ENCODE measurements at places on chromosomes 1 and 21.

DNA sequence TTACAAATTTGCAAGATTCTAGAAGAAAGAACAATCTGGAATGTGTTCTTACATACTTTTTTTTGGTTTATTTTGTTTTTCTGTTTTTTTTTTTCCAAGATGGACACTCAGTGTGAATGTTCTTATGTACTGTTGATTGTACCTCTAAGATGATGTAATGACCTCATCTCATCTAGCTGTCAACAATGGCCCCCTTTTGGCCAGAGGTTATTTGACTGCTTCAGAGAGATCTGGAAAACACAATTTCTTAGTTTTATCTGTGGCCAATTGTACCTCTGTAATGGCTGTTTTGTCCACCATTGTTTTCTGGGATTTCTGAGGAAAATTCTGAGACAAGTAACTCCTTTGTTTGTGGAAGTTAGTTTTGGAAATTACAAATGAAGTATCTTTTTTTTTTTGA is 38.9 kb downstream of the ST6GALNAC3 start:
- no peak for DNase-seq

GRCh38 chr21:37337179-37337578 is 29.4 kb upstream of the DYRK1A start:
- DNase-seq = no peak

GRCh38 chr1:37691497-37692077 is 729 bp upstream of the CDCA8 start:
- DNase-seq = peak; percentile 56

GRCh38 chr21:45460011-45460565 is 55.1 kb downstream of the COL18A1 start:
- peak; percentile 13 for DNase-seq

- no peak for DNase-seq
Measured at GRCh38 chr1:23524716-23525401, 6.2 kb downstream of the E2F2 start.

DNA sequence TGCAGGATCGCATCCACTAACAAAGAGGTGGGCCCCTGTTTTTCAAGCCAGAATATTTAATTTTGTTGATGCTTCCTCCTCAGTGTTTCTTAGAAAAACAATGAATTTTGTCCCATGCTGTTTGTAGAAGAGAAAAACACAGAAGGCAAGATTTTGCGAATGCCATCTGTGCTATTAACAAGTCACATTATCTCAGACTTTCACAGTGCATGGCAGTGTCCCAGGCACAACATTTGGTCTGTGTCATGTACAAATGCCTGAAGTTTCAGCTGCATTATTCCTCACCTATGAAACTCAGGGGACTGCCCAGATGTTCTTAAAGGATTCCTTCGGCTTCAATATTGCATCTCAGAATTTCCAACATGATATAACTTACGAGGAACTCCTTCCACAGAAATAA is 99.6 kb upstream of the ZC3H11B start:
- no peak for DNase-seq

GRCh38 chr1:241447031-241447644 is 72.4 kb downstream of the FH start:
- DNase-seq = no peak

- DNase-seq = no peak
Measured at GRCh38 chr21:44612669-44613229, 870 bp downstream of the KRTAP10-8 start.

- peak; percentile 68 for DNase-seq
Measured at GRCh38 chr1:208431721-208432120, 187.5 kb upstream of the PLXNA2 start.

- DNase-seq = no peak
Measured at GRCh38 chr1:58924016-58924565, 140.2 kb upstream of the JUN start.

GRCh38 chr1:95954585-95954984 is 720.6 kb downstream of the RWDD3 start:
- no peak for DNase-seq

GRCh38 chr1:23296931-23297330 is 47.2 kb downstream of the HNRNPR start:
- no peak for DNase-seq

Data from EL (cell line).